ENCODE measurements at places on chromosomes 5 and 9. TPM values are rescaled to one million over a fixed set of nuclear protein-coding genes. Genes with fewer than 3 reads are reported as not detected.

DNA sequence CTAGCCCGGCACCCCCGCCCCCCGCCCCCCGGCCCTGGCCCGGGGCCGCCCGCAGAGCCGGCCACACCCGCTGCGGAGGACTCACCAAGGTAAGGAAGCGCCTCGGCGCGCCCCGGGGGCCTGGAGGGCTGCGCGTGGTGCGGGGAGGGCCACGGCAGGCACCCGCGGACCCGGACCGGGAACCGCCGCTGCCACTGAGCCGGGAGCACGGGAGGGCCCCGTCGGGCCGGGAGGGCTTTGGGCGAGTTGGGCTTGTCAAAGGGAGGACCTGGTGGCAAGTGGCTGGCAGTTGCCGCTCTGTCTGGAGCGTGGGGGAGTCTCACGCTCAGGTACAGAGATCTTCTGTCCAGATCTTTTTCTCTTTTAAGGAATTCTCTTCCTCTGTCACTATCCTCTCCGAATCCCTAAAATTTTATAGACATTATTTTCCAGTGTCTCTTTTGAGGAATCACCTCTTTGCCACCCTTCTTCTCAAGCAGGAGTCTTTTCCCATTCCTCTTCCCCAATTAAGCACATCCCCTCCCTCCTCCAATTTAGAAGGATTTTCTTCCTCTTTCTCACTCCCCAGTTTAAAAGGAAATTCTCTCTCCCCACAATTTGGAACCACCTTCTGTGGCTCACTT, 11.3 kb upstream of the LHX2 start:
- no peak overlapping the region for H3K27ac ChIP-seq
- H3K4me1 ChIP-seq = peaks cover 10% of the 10 kb centered on the region
- no peaks in the 10 kb centered on the region for H3K36me3 ChIP-seq
- DNase-seq = no peak

The CCDC112 gene
- 3.3 TPM for polyA plus RNA-seq

GRCh38 chr9:90642570-90643539, at the start of gene DIRAS2:
TSS of gene DIRAS2 (minus strand) at chr9:90642824. CDS start at chr9:90613827, 28,997 bp downstream.
- H3K4me1 ChIP-seq = no peaks in the 10 kb centered on the region
- no peak within 1 kb of the TSS for H3K27ac ChIP-seq
- peak; percentile 83 for DNase-seq
- peak within 1 kb of the TSS; percentile 22 for H3K4me3 ChIP-seq
- H3K27me3 ChIP-seq = no peaks in the 10 kb centered on the region

DNA sequence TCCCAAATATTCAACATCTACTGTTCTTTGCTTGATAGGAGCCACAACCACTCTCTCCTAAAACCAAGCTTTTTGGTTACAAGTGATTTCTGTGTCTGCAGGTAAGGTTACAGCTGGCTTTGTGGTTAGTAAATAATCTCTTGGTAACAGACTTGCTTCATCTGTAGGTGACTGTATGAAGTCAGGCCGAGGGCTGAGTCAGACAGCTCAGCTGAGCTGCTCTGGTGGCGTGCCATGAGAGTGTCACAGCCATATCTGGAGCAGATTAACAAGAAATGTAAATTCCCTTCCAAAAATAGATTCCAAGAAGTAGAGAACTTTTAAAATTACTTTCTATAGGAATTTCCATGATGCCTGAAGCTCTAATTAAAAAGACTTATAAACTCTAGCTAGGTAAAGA, 23.7 kb upstream of the TAS2R1 start:
- H3K27me3 ChIP-seq = no peaks in the 10 kb centered on the region
- no peak overlapping the region for H3K4me3 ChIP-seq
- H3K27ac ChIP-seq = no peak overlapping the region
- H3K36me3 ChIP-seq = no peaks in the 10 kb centered on the region

- no peak overlapping the region for H3K27ac ChIP-seq
- H3K4me1 ChIP-seq = no peaks in the 10 kb centered on the region
- H3K4me3 ChIP-seq = no peak overlapping the region
- DNase-seq = no peak
- no peaks in the 10 kb centered on the region for H3K27me3 ChIP-seq
Observed at GRCh38 chr5:95984287-95984938, 22.8 kb upstream of the ELL2 start.

DNA sequence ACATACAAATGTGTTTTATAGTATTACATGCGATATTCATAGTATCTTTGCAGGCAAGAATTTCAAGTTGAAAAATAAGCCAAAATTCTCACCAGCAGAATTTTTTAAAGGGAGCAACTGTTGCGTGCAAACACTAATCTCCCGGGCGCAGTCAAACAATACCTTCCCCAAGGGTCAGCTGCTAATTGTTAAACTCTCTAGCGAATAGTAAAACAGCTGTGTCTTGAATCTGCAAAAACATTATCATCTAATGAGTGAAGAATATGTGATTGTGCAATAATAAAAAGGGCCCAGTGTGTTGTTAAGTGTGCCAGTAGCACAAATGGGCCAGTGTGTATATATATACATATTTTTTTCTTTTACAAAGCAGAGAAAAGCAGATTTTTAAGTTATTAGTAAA, 131.4 kb downstream of the CCDC192 start:
- no peak for DNase-seq
- H3K4me1 ChIP-seq = no peaks in the 10 kb centered on the region
- no peak overlapping the region for H3K27ac ChIP-seq
